ENCODE measurements at places on chromosomes 5 and 9.

- DNase-seq, result peak; percentile 74
These were observed 1049.4 kb upstream of the NUDT12 start for GRCh38 chr5:104612005-104612404.

GRCh38 chr5:66875315-66875714 is 279.1 kb downstream of the MAST4 start:
- no peak for DNase-seq

- DNase-seq, result no peak
These were observed 283.9 kb upstream of the ANKRD55 start for GRCh38 chr5:56517011-56517416.

DNA sequence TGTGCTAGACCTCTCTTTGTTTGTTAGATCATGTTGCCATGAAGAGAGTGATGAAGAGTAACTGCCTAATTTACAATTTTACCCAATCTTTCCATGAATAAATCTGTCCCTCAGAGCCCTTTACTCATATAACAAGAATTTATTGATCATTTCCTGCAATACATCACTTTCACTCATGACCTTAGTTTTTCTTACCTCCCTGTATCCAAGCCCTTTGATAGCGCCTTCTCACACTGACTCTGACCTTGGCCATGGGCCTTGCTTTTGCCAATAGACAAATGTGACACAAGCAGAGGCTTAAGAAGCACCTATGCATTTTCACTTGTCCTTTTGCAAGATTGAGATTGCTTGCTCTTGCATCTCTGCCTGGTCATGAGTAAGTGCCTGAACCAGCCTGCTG is 288.1 kb downstream of the NNT start:
- no peak for DNase-seq

Measured in NCI-H524 treated with DMSO at 0.1 percent for 48 hours (cell line).